Cerebellar nuclear complex (tissue), 1 donor: ENCODE measurements at places on chromosomes 5 and 9.

DNA sequence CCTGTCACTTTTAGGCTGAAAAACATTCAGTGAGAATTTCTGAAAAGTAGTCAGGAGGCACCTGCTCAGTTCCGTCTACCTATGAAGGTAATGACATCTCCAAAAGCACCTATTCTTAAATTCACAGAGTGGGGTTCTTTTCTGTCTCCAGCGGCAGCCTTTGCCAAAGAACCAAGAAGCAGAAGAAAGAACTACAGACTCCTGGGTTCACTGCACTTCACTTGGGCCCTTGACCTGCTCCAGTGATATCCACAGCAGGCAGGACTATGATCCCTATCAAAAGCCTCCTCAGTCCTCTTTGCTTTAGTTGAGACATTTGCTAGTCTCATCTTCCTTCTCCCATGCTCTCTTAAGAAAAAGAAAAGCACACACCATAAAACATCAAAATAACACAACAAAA lies 19.7 kb upstream of the PLPP6 start:
- no peak for DNase-seq

GRCh38 chr5:158050421-158050820 lies 191.5 kb upstream of the CLINT1 start:
- no peak for DNase-seq

- DNase-seq, result no peak
These were observed 52.3 kb upstream of the JMY start for GRCh38 chr5:79183617-79184016.

GRCh38 chr9:131981116-131981776 lies 98.4 kb downstream of the MED27 start:
- no peak for DNase-seq

DNA sequence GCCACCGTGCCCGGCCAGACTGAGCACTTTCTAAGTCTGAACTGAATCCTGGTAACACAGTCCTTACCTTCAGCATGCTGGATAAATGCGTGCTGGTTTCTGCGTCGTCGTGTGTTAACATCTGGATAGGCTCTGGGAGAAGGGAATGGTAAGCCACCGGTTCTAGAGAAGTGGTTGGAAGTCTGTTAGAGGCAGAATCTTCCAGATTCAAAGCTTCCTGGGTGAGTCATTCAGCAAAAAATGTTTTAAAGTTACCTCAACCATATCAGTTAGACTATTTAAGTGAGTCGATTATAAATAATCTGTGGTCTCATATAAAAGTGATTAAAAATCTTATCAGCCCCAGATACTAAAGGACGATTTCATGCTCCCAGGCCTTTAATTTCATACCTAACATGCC lies 256.5 kb upstream of the NFIL3 start:
- no peak for DNase-seq

- DNase-seq, result no peak
These were observed 74.6 kb upstream of the HSPA9 start for GRCh38 chr5:138649775-138650174.

DNA sequence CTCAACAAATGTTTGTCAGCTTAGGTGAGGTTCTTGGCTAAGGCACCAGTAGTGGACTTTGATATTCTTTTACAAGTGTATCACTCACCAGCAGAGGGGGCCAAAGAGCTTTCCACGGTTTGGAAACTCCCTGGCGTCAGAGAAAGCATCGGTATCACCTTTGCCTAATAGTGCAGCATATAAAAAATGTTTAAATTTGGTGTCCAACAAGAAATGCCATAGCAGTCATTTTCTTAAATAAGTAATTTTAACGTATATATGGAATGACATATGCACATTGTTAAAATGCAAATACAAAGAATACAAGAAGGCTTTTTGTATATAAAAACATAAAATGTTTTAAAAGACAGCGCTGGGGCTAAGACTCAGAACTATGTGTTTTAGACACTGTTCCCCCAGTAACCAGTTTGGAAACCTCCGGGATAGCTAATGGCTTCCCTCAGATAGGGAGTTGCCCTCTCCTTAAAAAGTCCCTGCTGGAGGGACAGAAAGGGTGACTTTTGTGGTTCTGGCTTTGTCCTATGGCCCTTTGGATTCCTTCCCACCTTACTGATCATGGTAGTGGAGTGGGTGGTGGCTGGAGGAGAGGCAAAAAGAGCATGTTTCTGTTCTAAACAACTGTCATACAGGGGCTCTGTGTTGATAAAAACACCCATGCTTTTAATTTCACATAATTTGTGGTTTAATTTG lies 124.6 kb downstream of the GPBP1 start:
- no peak for DNase-seq

- no peak for DNase-seq
These were observed 330.1 kb downstream of the ENC1 start for GRCh38 chr5:74310386-74310785.

DNA sequence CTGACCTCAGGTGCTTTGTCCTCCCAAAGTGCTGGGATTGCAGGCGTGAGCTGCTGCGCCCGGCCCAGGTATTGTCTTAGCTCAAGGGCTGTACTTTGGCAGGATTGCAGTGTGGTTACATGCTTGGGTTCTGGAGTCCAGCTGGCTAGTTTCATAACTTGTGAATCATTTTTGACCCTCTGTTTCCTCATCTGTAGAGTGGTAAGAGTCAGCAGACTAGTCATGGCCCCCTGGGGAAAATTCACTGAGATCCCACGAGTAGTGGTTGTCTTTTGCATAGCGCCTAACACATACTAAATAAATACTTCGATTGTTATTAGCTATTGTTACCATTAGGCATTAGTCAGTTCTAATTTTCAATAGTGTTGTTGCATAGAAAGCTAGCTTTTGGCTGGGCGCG lies 14.3 kb downstream of the PTPA start:
- DNase-seq, result no peak

DNA sequence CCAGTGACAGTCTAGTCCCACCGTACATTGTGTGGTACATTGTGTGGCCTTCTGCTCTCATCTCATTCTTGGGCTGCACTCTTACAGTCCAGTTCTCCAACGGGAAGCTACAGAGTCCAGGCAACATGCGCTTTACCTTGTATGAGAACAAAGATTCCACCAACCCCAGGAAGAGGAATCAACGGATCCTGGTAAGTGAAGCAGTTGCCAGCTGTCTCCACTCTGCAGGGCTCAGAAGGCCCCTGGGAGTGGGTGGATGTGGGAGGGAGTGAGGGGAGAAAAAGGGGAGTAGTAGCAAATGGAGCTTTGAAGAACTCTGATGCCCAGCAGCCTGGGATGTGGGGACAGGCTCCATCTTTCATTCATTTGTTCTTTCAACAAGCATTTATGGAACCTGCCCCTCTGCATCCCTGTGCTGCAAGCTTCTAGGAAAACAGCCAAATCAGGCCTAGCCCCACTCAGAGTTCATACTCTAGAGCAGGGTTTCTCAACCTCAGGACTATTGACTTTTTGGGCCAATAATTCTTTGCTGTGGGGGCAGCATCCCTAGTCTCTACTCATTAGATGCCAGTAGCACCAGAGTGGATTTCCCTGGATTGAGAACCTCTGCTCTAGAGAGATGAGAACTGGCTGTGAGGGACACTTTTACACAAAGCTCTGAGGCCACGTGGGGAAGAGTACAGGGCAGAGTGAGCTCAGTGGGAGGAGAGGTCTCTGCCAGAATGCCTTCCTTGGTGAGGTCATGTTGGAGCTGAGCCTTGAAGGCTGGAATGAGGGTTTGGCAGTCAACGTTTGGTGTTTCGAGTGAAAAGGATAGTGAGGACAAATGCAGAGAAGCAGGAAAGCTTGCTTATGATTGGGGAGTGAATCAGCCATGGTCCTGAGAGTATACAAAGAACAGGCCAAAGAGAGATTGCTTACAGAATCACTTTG lies 1.1 kb downstream of the POLR1E start:
- DNase-seq, result no peak

DNA sequence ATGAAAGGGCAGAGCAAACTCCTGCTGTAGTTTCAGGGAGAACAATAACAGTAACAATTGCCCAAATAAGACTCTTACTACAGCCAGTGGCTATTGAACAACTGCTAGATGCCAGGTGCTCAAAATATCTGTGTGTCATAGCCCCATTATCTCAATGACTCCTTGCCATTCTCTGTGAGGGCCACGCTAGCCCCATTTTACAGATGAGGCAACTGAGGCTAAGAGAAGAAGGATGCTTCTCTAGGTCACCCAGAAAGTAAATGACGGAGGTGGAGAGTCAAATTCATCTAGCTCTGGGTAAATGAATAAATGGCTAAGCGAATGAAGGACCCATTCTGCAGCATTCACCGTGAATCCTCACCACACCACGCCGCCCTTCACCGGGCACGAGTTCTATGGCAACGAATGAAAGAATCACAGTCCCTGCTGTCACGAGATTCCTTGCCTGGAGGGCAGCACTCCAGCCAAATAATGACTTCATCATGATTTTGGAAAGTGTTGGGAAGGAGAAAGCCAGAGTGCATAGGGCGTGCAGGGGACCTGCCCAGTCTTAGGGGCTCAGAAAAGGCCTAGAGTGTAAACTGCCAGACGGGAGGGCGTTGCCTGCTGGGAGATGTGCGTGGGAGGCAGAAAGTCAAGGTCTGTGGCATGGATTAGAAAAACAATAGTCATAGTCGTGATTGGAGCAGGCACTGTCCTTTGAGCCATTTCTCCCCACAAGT lies 147.2 kb downstream of the C9orf50 start:
- DNase-seq, result no peak

DNA sequence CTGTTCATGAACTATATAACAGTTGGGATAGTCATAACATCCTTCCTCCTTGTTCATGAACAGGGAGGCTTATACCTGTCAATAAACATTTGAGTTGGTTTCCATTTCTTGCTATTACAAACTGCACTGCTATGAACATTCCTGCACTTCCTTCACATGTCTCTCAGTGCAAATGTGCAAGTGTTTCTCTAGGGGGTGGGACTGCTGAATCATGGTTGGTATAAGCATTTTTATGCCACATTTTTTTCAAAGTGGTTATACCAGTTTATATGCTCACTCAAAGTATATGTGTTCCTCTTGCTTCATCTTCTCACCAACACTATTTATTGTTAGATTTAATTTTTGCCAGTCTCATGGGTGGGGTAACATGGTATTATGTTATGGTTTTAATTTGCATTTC lies 25.8 kb upstream of the TPD52L3 start:
- no peak for DNase-seq

GRCh38 chr5:11878814-11879213 lies 25.4 kb downstream of the CTNND2 start:
- peak; percentile 29 for DNase-seq

DNA sequence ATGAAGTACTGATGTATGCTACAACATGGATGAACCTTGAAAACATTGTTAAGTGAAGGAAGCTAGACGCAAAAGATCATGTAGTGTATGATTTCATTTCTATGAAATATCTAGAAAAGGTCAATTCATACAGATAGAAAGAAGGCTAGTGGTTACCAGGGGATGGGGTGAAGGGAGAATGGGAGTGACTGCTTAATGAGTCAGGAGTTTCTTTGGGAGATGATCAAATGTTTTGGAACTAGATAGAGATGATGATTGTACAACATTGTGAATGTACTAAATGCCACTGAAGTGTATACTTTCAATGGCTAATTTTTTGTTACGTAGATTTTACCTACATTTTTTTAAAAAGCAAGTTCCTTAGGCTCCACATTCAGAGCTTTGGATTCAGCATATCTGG lies 14.9 kb upstream of the DELE1 start:
- no peak for DNase-seq

GRCh38 chr5:158026304-158027031 lies 167.5 kb upstream of the CLINT1 start:
- DNase-seq, result no peak

- DNase-seq, result no peak
These were observed 6.2 kb downstream of the REEP5 start for GRCh38 chr5:112915831-112916230.
